Stimulated activated CD4-positive, alpha-beta T cell treated with anti-CD3 and anti-CD28 coated beads, TNF-alpha, amount 100 ng/mL, for 4 hours (primary cell): ENCODE measurements at places on chromosomes 6 and 20.

DNA sequence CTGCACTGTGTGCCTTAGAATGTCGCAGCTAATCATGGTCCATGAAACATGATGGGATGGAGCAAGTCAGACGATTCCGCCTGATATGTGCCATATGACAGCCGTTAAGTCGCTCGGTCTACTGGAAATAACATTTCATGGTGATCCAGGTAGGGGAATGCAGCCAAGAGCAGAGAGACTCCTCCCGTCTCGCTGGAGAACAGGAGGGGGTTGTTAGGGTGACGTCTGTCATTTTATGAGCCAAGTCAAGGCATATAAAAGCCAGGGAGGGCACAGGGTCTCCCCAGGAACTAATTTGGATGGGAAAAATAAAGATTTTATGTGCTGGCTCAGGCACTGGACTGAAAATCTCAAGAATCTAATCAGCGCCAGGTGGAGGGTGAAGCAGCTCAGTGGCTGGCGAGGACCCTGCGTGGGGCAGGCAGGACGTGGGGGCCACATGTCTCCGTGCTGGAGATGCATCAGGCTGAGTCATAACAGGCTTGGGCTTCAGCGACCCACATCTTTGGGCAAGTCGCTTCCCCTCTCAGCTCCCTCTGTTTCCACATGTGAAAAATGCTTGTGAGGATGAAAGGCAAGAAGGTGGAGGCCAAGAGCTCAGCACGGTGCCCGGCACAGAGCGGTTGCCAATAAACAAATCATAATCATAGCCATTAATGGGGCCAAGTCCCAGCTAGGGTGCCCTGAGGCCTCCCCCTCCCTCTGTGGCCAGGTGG, 234.6 kb downstream of the ANKRD60 start:
- DNase-seq, result no peak

GRCh38 chr20:428658-429200, 20.6 kb downstream of the RBCK1 start:
- no peak for DNase-seq

- no peak for DNase-seq
Observed at GRCh38 chr20:57076951-57077350, 189.5 kb downstream of the BMP7 start.

GRCh38 chr6:131916847-131917246, 34.3 kb downstream of the CCN2 start:
- DNase-seq, result no peak

- no peak for DNase-seq
Observed at GRCh38 chr6:99619409-99619762, 12.8 kb downstream of the PRDM13 start.

- no peak for DNase-seq
Observed at GRCh38 chr6:106608080-106608668, 21.1 kb downstream of the RTN4IP1 start.

- no peak for DNase-seq
Observed at GRCh38 chr6:21887231-21888185, 294.0 kb downstream of the SOX4 start.

- no peak for DNase-seq
Observed at GRCh38 chr20:33677991-33678702, 3.9 kb upstream of the NECAB3 start.

DNA sequence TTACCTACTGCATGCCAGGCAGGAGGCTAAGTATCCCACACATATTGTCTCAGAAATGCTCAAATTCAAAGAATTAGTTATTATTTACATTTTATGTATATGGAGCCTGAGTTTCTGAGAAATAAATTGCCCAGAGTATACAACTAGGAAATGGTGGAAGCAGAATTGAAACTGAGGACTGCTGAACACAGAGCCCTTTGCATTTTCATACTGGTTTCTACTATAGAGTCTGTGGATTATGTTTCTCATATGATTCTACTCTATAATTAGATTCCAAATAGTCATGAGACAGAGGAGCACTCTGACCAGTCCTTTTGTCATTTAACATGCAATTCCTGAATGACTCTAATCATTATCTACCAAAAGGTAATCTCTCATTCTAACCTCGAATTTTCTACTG, 254.3 kb downstream of the LMBRD1 start:
- DNase-seq, result no peak

DNA sequence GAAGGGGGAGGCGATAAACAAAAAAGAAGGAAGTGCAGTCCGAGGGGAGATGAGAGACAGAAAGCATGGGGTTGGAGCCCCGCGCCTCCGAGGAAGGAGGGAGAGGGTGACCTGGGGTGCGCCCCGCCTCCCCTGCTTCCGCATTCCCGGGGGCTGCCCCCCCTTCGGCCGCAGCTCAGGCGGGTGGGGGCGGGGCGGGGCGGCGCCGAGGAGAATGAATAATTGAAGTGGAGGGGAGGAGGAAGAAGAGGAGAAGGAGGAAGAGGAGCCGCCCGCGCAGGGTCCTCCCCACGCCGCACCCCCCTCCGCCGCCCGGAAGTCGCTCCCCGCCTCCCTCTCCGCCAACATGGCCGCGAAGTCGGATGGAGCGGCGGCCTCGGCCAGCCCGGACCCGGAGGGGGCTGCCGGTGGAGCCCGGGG, at the start of gene XKR7:
TSS of gene XKR7 (plus strand) at position 322 of the 420 bp plus-strand sequence. CDS start at position 347, 25 bp downstream.
- DNase-seq, result no peak
